MG63 (cell line): ENCODE measurements at places on chromosomes 6 and 20.

- DNase-seq, result no peak
Observed at GRCh38 chr20:44630297-44630696, 21.2 kb downstream of the ADA start.

- peak; percentile 90 for DNase-seq
Observed at GRCh38 chr20:51487565-51488268, 54.8 kb downstream of the NFATC2 start.

DNA sequence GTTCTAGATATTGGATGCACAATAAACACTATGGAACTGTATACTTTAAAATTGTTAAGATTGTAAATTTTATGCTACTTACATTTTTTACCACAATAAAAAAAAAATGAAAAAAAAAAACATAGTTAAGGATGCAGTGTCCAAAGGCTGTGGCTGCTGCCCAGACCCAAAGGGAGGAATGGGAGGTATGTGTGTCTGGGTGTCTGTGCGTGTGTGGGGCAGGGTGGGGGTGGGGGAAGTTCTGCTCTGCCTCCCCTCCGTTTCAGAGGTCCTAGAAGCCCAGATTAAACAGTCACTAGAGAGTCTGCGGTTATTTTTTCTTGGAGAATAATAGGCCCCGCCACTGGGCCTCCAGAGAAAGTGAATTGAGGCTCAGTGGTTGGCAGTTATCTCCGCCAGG is 136.4 kb upstream of the ARMC2 start:
- no peak for DNase-seq

GRCh38 chr20:56554869-56555268 is 21.8 kb downstream of the FAM209B start:
- DNase-seq, result peak; percentile 86
